Right lobe of liver (tissue), 6 donors: ENCODE measurements at places on chromosomes 13 and 19. TPM values are rescaled to one million over a fixed set of nuclear protein-coding genes. Genes with fewer than 3 reads are reported as not detected.

Gene PGLYRP2
- 61.4 TPM for total RNA-seq

Gene PTH2
- not detected for total RNA-seq

Gene FPR2
- 0.75 TPM for total RNA-seq

Gene ZNF566
- total RNA-seq = 6.8 TPM

Gene RFPL4A
- total RNA-seq = 0.34 TPM

Gene ZNF256
- 1.2 TPM for total RNA-seq

Gene WDR87
- not detected for total RNA-seq

Gene KIR3DL2
- not detected for total RNA-seq

Gene LRFN3
- total RNA-seq = 8.6 TPM

DNA sequence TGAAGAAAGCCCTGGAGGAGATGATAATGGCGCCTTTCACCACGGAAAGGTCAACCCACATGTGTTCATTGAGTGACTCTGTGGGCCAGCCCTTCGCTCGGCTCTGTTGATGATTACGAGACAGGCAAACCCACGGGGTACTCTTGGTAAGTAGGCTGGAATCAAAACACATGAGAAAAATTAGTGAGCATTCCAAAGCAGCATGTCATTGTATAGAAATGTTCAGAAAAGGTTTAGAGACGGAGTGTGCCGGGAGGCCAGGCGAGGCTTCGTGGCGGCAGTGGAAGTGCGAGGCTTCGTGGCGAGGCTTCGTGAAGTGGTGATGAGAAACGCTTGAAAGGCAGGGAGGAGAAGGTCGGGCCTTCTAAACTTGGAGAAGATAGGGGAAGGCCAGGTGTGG is 144.3 kb downstream of the ZNF536 start:
- H3K4me1 ChIP-seq = no peaks in the 10 kb centered on the region
- H3K36me3 ChIP-seq = no peaks in the 10 kb centered on the region
- no peaks in the 10 kb centered on the region for H3K27me3 ChIP-seq
- H3K27ac ChIP-seq = no peak overlapping the region
- DNase-seq = no peak
- H3K4me3 ChIP-seq = no peak overlapping the region

DNA sequence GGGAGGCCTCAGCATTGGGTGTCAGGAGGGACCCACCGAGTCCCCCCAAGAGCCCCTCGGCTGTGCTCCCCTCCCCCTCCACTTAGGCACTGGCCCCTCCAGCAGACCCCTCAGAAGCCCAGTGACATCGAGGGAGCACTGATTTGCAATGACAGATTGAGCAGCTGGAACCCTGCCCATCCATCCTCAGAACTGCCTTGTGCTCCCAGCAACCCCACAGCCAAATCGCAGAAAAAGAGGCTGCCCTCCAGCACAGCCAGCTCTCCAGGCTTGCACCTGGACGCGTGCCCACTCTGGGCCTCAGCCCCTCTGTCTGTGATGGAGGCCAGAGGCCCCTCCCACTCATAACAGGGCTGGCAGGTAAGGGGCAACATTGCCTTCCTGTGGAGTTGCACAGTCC is 123.2 kb upstream of the VSTM2B start:
- no peaks in the 10 kb centered on the region for H3K27me3 ChIP-seq
- DNase-seq = no peak
- H3K36me3 ChIP-seq = no peaks in the 10 kb centered on the region
- H3K4me1 ChIP-seq = no peaks in the 10 kb centered on the region

DNA sequence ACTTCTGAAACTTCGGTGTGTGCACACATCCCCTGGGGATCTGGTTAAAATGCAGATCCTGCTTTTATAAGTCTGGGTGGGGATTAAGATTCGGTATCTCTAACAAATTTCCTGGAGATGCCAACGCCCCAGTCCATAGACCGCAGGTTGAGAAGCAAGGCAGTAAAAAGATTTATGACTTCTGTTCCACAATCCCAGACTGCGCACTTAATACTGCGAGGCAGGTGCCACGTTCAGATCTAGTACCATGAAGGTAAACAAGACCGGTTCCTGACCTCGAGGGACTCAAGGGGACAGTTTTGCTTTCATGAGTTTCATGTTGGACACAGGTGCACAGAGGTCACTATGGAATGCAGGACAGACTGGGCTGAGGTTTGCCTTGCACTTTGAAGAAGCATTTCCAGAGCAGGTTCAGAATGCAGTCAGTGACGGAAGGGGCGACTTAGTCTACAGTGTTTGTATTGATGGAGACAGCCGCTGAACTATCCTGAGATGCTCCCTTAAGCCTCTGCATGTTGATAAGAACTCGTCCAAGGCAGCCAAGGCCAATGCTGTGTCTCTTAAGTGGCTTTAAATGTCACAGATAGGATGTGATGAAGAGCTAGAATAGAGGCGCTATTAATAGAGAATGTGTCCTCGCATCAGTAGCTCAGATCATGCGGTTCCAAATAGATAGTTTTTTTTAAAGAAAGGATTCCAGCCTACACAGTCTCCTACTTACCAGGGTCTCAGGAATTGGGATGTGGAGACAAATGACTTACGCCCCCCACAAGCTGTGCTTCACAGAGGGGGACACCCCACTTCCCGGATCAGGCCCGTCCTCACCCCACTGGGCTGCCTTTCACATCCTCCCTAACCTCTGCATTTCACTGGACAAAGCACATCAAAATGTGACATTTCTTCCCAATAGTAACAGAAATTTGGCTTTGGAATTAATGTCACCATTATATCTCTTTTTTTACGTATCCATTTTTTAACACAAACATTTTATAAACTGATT is 97.1 kb upstream of the IRS2 start:
- no peak overlapping the region for H3K27ac ChIP-seq
- no peak overlapping the region for H3K4me3 ChIP-seq
- no peaks in the 10 kb centered on the region for H3K27me3 ChIP-seq
- no peak for DNase-seq
- no peaks in the 10 kb centered on the region for H3K4me1 ChIP-seq
- H3K36me3 ChIP-seq = no peaks in the 10 kb centered on the region

- H3K36me3 ChIP-seq = no peaks in the 10 kb centered on the region
- peak overlapping the region; percentile 84 for H3K4me3 ChIP-seq
- H3K27ac ChIP-seq = peak overlapping the region; percentile 41
- no peaks in the 10 kb centered on the region for H3K27me3 ChIP-seq
- no peaks in the 10 kb centered on the region for H3K4me1 ChIP-seq
Observed at GRCh38 chr19:3184847-3185460, 776 bp upstream of the NCLN start.

DNA sequence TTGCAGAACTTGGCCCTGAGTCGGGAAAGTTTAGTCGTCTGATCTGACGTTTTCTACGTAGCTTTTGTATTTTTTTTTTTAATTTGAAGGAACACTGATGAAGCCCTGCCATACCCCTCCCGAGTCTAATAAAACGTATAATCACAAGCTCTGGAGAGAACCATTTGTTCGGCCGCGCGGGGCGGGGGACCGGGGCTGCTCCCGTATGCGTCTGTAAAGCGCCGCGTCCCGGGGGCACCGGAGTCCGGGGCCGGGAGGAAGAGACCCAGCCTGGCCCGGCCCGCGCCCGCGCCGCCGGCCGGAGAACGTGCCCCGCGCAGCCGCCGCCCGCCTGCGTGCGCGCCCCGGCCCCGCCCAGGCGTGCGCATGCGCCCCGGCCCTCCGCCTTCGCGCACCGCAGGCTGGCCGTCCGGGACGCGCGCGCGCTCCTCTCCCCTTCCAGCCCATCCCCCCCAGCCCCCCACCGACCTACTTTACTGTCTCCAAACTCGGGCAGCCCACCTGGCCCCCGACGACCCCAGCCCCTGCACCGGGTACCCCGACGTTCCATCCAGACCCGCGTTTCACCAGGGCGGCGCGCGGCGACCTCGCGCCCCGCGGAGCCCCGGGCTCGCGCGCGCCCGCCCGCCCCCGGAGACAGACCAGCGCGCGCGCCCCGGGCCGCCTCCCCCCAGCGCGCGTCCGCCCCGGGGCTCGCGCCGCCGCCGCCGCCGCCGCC is 785 bp upstream of the USF2 start:
- peak overlapping the region; percentile 92 for H3K27ac ChIP-seq
- H3K4me1 ChIP-seq = peaks cover 6% of the 10 kb centered on the region
- peak; percentile 84 for DNase-seq
- no peaks in the 10 kb centered on the region for H3K36me3 ChIP-seq
- peak overlapping the region; percentile 86 for H3K4me3 ChIP-seq

- peaks cover 59% of the 10 kb centered on the region for H3K36me3 ChIP-seq
- no peaks in the 10 kb centered on the region for H3K4me1 ChIP-seq
- no peak overlapping the region for H3K27ac ChIP-seq
- DNase-seq = no peak
- H3K27me3 ChIP-seq = no peaks in the 10 kb centered on the region
Observed at GRCh38 chr19:5651361-5651760, 28.5 kb downstream of the SAFB start.

GRCh38 chr13:93260591-93260990 is 34.0 kb downstream of the GPC6 start:
- no peaks in the 10 kb centered on the region for H3K27me3 ChIP-seq
- H3K27ac ChIP-seq = no peak overlapping the region
- no peak overlapping the region for H3K4me3 ChIP-seq
- DNase-seq = no peak

GRCh38 chr13:51478418-51479198 is 25.8 kb upstream of the INTS6 start:
- H3K27ac ChIP-seq = peak overlapping the region; percentile 50
- no peak overlapping the region for H3K4me3 ChIP-seq
- H3K4me1 ChIP-seq = peaks cover 31% of the 10 kb centered on the region

DNA sequence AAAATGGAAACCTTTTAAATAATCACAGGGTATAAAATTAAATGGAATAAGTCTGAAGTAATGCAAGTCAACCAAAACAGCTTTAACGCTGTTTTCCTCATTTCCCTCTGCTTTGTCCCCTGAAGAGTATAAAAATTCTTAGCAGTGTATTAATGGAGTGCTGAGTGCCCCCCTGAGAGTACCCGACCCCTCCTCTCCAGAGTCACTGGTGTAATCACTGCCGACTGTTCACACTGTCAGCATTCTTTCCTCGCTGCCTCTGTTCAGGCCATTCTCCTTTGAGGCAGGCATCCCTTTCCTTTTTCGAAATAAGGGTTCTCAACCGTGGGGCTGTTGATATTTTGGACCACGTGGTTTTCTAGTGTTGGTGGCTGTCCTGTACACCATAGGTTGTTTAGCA is 146.9 kb upstream of the SLC10A2 start:
- no peaks in the 10 kb centered on the region for H3K36me3 ChIP-seq
- H3K27ac ChIP-seq = no peak overlapping the region
- no peak for DNase-seq
- H3K4me1 ChIP-seq = no peaks in the 10 kb centered on the region

- no peaks in the 10 kb centered on the region for H3K27me3 ChIP-seq
- H3K4me3 ChIP-seq = no peak overlapping the region
- no peaks in the 10 kb centered on the region for H3K4me1 ChIP-seq
- no peak for DNase-seq
- H3K27ac ChIP-seq = no peak overlapping the region
Observed at GRCh38 chr13:42638886-42639285, 64.9 kb downstream of the TNFSF11 start.

DNA sequence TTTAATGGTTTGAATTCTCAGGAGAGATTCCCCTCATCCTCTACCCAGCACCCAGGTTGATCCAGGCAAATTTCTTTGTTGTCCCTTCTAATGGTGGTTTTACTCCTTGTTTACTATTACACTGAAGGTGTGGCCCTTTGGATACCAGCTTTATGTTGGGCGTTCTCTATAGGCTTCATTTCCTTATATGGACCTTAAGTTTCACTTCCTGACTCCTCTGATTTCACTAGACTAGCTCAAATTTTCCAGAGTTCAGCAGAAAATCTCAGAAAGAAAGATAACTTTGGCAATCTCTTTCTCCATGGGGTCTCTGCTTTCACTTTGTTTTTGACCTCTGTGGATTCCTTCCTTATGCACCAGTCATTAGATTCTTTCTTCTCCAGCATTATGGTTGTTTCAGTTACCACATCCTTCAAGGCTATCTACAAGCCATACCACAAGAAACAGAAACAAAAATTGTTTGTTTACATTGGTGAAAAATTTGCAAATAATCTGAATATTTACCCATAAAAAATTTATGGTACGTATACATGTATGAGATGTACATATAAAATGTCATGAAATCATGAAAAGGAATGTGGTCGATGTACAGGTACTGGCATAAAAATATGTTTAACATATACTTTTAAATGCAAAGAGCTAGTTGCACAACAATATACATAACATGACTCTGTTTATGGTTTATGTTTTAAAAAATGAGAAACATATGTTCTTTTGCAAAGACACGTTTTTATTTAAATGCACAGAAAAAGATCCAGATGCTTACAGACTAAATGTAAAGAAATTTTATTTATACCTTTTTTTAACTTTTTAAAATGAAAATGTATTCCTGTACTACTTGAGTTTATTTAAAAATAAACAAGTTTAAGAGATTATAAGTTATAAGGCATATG is 212.6 kb downstream of the LACC1 start:
- no peak for DNase-seq
- H3K27me3 ChIP-seq = no peaks in the 10 kb centered on the region
- H3K4me1 ChIP-seq = no peaks in the 10 kb centered on the region

DNA sequence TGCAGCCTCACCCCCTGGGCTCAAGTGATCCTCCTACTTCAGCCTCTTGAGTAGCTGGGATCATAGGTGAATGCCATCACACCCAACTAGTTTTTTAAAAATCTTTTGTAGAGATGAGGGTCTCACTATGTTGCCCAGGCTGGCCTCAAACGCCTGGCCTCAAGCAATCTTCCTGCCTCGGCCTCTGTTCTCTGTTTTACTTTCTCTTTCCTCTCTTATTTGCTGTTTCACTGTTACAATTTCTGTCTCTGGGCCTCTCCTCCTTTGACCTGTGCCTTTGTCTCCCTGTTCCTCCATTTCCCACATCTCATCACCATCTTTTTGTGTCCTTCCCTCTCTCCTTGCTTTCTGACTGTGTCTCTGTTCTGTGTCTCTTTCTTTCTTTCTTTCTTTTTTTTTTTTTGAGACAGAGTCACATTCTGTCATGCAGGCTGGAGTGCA is 9.3 kb downstream of the SHKBP1 start:
- peaks cover 1% of the 10 kb centered on the region for H3K36me3 ChIP-seq
- no peak overlapping the region for H3K4me3 ChIP-seq
- no peaks in the 10 kb centered on the region for H3K4me1 ChIP-seq
- no peaks in the 10 kb centered on the region for H3K27me3 ChIP-seq
- no peak overlapping the region for H3K27ac ChIP-seq
- DNase-seq = no peak

- no peaks in the 10 kb centered on the region for H3K4me1 ChIP-seq
- peak overlapping the region; percentile 70 for H3K4me3 ChIP-seq
- no peak for DNase-seq
Observed at GRCh38 chr19:14091813-14092462, 1.4 kb upstream of the SAMD1 start.

- no peaks in the 10 kb centered on the region for H3K36me3 ChIP-seq
- H3K27ac ChIP-seq = no peak overlapping the region
- peaks cover 4% of the 10 kb centered on the region for H3K4me1 ChIP-seq
Observed at GRCh38 chr13:51361106-51361505, 21.6 kb downstream of the SERPINE3 start.

GRCh38 chr19:18768997-18769891 is 21.9 kb downstream of the COMP start:
- no peak for DNase-seq
- H3K36me3 ChIP-seq = no peaks in the 10 kb centered on the region
- no peak overlapping the region for H3K27ac ChIP-seq
- no peak overlapping the region for H3K4me3 ChIP-seq
- H3K4me1 ChIP-seq = no peaks in the 10 kb centered on the region
